Activated CD8-positive, alpha-beta memory T cell treated with anti-CD3 and anti-CD28 coated beads for 1 hour (primary cell): ENCODE measurements at places on chromosomes 2 and 18.

- no peak for DNase-seq
These were observed 4.9 kb downstream of the DLGAP1 start for GRCh38 chr18:4450065-4450658.

GRCh38 chr2:68266655-68267054 lies 14.3 kb upstream of the PPP3R1 start:
- no peak for DNase-seq

DNA sequence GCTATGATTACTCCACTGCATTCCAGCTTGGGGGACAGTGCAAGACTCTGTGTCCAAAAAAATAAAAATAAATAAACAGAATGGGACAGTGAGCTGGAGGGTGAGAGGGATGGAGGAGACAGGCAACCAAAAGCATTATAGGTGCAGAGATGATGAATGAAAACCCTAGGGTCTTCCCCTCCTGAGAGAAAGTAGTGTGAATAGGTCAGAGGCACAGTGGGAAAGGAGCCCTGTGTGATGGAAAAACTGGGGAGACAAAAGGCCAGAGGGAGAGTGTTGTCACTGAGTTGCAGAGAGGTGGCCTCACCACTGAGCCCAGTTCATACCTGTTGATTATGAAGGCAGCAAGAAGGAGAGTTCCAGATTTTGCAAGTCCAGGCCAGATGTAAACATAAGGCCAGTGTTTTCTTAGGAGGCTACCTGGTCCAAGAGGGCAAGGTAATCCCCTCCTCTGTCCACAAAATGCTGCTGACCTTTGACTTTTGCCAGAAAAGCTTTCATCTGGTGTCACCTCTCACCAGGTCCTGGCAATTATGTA lies 17.6 kb upstream of the AGFG1 start:
- DNase-seq = no peak

DNA sequence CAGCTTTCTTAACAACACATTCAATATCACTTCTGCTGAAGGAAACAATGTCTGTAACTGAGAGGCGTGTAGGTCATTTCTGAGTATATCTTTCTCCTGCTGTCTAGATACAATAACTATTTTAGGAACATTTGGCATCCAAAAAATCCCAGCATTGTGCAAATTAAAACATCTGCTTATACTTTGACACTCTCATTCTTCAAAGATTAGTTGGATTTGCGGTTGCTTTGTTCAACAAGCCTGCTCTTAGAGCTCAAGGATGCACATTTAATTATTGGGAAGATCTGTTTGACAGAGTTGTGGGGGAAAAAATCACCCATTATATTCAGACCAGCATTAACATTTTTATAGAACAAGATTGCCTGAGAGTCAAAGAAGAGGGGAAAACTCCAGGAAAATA lies 449.5 kb upstream of the HNRNPA3 start:
- DNase-seq = no peak

DNA sequence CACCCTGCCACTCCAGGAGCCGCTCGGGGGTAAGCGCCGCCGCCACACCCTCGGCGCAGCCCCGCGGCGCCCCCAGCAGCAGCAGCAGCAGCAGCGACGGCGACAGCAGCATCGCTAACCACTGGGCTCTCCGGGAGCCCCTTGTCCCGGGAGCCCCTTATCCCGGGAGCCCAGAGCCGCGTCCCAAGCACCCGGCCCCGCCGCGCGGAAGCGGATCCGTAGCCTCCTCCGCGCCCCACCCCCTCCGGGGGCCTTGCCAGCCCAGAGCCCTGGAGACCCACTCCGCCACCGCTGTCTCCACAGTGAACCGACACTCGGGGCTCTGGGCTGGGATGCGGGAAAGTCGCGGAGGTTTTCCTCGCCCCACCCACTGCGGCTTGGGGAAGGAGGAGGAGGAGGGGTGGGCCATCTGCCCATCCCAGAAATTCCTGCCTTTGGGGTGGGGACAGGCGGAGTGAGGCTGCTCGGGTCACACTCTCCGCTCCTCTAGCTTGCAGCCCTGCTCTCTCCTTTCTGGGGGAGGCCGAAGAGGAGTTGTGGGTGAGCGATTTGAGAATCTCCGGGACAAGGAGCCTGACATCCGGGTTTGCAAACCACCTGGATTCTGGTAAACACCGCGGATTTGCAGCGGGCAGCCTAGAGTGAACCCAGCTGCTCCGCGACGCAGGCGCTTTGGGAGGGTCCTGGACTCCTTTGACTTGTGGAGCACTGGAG lies at the start of gene PLA2R1:
PLA2R1 (minus strand) TSS at position 324 of the 714 bp plus-strand sequence; CDS start at position 112, 212 bp downstream.
- DNase-seq = no peak

- DNase-seq = no peak
These were observed 69.2 kb downstream of the PDCL3 start for GRCh38 chr2:100632037-100632436.

DNA sequence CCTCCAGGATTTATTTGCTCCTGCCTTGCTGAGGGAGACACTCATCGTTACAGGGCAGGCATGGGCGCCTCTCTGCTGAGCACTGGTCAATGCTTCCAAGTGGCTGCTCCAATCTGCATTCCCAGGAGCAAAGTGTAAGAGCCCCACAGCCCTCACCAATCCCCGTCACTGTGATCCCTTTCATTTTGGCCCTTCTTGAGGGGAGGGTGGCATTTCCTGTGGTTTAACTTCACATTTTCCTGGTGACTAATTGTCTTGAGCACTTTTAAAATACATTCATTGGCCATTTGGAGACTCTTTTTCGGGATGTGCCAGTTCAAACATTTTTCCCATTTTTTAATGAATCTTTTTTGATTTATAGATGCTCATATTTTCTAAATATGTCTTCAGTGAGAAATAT lies 33.0 kb downstream of the TPO start:
- DNase-seq = no peak

GRCh38 chr18:26057344-26057773 lies 33.1 kb downstream of the SS18 start:
- DNase-seq = no peak

- no peak for DNase-seq
These were observed 232.4 kb downstream of the SEPTIN10 start for GRCh38 chr2:109381327-109381820.

GRCh38 chr2:202065876-202066275 lies 7.2 kb upstream of the KIAA2012 start:
- no peak for DNase-seq

DNA sequence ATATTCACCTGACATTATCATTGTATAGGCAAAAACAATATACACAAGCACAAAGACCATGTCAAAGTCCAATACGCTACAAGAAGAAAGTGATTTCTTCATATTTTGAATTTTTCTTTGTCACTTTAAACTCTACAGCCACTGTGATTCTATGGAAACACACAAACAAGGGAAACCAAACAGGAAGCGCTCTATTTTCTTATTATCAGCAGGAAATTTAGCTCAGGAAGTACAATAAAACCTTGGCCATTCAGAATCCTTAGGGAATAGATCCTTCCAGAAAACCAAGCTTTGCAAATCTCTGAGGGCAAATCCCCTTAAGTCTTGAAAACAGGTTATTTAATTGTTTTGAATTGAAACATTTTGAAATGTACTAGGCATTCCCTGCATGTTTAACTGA lies 336.2 kb downstream of the EPHA4 start:
- DNase-seq = no peak

DNA sequence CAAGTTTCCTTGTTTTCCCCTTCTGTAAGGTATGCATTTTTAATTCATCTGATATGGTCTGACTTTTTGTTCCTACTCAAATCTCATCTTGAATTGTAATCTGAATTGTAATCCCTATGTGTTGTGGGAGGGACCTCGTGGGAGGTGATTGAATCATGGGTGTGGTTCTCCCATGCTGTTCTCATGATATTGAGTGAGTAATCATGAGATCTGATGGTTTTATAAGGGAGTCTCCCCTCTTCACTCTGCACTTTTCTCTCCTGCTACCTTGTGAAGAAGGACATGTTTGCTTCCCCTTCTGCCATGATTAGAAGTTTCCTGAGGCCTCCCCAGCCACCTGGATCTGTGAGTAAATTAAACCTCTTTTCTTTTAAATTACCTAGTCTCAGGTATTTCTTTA lies 476.1 kb downstream of the LPIN1 start:
- DNase-seq = no peak

DNA sequence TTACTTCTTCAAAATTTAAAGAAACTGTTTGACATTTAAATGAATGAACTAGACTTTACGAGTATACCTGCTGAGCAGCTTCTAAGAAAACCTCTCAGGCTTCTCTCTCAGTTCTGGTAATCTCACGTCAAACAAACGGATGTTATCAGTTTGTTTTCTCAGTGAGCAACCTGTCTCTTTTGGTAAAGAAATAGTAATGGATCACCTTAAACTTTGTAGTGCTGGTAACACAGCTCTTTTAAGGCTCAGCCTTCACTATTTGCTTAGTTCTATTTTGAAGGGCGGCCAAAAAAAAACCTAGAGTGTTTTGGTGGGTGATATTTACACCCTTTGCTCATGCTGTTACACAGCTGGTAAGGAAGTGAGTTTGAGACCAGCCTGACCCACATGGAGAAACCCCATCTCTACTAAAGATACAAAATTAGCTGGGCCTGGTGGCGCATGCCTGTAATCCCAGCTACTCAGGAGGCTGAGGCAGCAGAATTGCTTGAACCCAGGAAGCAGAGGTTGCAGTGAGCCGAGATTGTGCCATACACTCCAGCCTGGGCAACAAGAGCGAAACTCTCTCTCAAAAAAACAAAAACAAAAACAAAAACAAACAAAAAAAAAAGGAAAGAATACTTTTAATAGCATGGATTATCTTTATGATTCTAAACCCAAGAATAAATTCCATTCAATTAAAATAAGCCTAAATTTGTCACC lies 15.9 kb downstream of the FN1 start:
- no peak for DNase-seq

GRCh38 chr2:200985799-200986198 lies 22.3 kb upstream of the ORC2 start:
- no peak for DNase-seq

DNA sequence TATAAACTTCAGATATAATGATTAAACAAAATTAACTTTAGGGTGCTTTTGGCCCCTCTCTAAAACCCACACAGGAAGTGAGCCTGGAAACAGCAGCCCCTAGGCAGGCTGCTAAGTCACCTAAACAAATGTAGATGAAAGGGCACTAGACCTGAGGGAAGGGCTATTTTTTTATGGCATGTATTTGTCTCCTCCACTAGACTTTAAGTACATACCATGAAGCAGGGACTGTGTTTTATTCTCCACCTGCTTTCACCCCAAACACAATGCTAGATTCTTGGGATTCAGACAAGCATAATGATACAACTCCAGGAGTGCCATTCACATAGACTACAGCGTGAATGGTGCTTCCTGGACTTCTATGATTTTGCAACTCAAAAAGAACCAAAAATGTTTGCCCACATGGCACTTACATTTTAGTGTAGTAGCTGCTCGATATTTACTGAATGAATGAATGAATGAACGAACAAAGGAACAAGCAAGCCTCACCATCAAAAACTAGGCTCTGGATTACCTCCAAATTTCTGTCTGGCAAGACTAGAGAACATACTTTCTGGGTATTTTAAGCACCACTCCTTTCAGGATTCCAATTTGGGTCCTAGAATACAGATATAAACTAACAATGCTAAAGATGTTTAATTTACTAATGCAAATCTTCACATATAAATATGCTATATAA lies 10.1 kb downstream of the ATAD2B start:
- no peak for DNase-seq

- DNase-seq = no peak
These were observed 179.7 kb downstream of the TRIB2 start for GRCh38 chr2:12896318-12896982.

GRCh38 chr2:128600581-128601297 lies 282.1 kb upstream of the HS6ST1 start:
- no peak for DNase-seq

DNA sequence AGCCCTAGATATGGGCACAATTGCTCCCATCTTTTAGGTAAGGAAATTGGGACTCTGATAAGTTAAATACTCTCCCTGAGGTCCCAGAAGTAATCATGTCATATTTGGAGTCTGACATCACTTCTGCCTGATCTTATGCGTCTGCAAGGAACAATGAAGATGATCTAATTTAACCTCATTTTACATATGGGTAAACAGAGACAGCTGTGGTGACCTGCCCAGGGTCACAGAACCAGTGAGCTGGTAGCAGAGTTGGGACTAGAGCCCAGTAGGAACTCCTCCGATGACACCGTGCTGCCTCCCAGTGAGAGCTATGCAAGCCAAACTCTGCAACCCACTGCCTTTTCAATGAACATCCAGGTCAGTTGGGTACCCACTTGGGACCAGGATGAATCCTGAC lies 17.8 kb downstream of the CTAGE1 start:
- no peak for DNase-seq

- DNase-seq = no peak
These were observed 73.3 kb upstream of the FAM98A start for GRCh38 chr2:33672389-33672788.

- DNase-seq = no peak
These were observed 113.7 kb downstream of the XRCC5 start for GRCh38 chr2:216222650-216223352.

GRCh38 chr2:223522796-223523195 lies 79.4 kb downstream of the SCG2 start:
- no peak for DNase-seq

GRCh38 chr2:134167015-134167414 lies 86.9 kb upstream of the MGAT5 start:
- no peak for DNase-seq

DNA sequence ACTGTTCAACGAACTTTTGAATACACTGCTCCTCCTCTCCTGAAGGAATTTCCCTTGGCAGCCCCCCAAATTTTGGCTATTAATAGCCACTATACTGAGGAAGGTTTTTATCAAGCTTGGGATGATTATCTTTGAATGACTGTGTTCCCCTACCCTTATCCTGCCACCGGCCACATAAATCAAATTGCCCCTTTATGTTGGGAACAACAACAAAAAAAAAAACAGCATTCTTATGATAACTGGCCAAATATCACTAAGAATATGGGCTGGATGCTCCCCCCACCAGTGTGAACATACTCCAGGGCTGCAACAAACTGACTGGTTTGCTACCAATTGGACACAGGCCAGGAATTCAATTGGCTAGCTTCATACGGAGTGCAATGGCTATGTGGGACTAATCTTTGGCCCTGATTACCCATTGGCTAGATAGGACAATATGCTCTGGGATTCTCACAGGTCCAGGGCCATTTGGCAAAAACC lies 20.6 kb downstream of the DUSP11 start:
- no peak for DNase-seq

GRCh38 chr2:222747526-222748160 lies 76.2 kb downstream of the MOGAT1 start:
- DNase-seq = no peak

- no peak for DNase-seq
These were observed 13.2 kb upstream of the COL5A2 start for GRCh38 chr2:189192766-189193165.

GRCh38 chr2:31319406-31320175 lies 85.6 kb downstream of the EHD3 start:
- no peak for DNase-seq

GRCh38 chr2:120773186-120773800 lies 37.6 kb downstream of the GLI2 start:
- DNase-seq = no peak
